Activated CD4-positive, alpha-beta T cell treated with anti-CD3 and anti-CD28 coated beads for 48 hours (primary cell): ENCODE measurements at places on chromosomes 16 and 17.

GRCh38 chr17:41959336-41960095, 7.1 kb upstream of the CNP start:
- DNase-seq, result no peak

GRCh38 chr17:32487473-32488176, 832 bp downstream of the CDK5R1 start:
- peak; percentile 49 for DNase-seq

DNA sequence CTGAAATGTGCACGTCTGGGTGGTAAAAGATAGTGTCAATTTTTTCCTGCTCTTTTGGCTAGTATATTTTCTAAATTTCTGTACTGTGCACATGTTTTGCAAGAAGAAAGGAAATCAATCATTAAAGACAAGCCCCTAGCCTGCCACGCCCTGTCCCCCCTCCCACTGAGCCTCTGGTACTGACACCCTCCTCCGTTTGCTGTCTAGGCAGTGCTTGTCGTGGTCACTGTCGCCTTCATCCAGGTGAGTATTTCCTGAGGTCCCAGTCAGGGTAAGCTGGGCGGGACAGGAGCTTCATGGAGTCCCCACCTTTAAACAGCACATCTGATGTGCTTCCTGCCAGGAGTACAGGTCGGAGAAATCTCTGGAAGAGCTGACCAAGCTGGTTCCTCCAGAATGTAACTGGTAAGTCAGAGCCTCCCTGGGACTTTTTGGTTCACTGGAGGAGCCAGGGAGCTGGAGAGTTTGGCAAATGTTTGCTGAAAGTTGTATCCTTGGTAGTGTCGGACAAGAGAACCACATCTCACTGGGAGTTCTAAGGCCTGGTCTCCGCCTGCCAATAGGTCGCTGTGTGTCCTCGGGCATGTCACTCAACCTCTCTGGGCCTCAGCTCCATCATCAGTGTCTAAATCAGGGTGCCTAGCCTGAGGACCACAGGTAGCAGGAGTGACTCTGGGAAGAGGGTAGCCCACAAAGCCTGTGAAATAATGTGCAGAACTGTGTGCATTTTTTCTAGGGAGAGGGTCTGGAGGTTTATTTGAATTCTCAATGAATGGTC, 42.2 kb downstream of the ATP2C2 start:
- no peak for DNase-seq

- no peak for DNase-seq
Measured at GRCh38 chr17:75571197-75571884, 16.3 kb upstream of the MYO15B start.

DNA sequence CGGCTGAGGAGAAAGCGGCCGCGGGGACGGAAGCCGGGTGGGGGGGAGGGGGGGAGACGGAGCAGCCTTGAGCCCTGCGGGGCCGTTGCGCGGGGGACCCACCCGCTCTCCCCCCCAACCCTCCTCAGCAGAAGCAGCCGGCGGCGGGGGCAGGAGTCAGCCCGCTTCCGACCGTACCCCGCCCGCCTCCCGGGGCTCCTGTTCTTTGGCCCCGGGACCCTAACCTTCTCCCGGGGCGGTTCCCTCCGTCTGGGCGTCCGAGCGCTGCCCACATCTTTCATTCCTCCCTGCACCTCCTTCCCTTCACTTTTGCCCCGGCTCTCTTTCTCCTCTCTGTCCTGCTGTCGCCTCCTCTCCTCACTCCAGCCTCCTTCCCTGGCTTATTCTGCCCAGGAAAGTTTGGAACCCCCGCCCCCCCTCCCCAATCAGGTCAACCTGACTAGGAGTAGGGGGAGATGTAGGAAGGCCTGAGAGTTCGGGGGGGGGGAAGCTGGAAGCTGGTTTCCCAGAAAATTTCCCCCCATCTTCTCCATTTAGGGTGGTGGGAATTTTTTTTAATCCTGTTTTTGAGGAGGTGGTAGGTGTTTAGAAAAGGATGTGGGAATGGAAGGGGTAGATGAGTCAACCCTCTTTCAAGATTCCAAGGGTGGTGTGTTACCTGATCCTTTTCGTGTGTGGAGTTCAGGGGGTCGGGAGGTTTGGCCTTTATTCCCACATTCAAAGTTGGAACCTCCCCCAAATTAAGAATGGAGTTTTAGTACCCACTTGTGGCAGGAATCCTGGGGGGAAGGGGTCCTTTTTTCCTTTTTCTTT, 427 bp upstream of the NLK start:
- DNase-seq, result no peak

DNA sequence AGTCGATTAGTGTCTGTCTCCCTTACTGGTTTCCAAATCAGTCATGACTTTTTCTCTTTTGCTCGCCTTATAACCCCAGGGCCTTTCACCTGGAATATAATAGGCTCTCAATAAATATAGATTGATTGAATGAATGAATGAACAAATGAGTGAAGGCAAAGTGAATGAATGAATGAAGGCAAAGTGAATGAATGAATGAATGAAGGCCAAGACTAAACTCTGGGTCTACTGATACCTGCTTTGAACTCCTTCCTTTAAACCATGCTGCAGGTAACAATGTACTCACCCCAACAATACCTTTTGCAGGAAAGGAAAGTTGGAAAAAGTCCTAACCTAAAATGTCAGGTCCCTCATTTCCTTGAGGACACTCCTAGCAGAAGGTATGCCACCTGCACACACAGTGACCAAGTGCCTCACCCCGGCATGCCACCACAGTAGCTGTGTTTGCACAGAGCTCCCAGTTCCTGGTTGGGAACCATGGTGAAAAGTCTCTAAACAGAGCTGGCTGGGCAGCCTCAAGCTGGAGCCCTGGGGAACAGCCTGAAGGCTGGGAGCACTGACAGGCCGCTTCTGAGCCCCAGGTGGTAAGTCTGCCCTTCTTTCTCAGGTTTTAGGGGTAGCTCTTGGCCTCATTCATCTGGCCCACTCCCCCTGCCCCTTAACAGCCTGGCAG, 42.7 kb upstream of the ANKFN1 start:
- no peak for DNase-seq

DNA sequence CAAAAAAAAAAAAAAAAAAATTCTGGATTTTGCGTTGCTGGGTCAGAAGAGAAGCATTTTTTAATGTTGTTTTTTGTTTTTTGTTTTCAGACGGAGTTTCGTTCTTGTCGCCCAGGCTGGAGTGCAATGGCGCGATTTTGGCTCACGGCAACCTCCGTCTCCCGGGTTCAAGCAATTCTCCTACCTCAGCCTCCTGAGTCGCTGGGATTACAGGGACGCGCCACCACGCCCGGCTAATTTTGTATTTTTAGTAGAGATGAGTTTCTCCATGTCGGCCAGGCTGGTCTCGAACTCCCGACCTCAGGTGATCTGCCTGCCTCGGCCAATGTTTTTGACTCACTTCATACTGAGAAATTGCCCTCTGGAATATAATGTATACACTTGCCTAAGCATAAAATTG, 11.0 kb upstream of the PAFAH1B1 start:
- no peak for DNase-seq

- DNase-seq, result no peak
Measured at GRCh38 chr17:3527896-3528295, 29.7 kb downstream of the TRPV3 start.

DNA sequence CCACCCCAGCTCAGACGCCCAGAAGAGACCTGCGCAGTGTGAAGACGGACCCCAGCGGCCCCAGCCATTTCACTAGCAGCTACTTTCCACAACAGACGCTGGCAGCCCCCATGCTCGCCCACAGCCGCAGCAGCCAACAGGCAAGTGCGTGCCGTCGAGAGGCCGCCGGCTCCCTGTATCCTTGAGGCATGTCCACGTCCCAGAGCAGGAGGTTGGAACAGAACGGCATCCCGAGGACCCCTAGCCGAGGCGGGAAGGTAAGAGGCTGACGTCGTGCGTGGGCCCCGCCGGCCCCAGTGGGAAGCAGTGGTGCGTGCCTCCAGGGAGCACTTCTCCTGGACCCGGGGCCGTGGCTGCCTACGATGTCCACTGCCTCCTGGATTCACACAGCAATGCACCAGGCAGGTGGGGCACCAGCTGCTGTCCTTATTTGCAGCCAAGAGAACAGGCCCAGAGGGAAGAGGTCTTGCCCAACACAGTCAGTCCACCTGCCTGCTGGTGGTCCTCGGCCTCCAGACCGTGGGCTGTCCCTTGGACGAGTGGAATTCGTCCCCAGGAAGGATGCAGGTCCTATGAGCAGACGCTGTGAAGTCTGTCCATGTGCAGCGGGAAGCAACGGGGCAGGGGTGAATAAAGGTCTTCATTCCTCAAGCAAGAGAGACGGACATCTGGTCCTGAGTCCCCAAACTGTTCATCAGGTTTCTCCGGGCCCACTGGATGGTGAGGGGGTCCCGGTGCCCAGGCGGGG, 38.5 kb downstream of the SLC7A5 start:
- no peak for DNase-seq

GRCh38 chr16:64450177-64450576, 671.7 kb downstream of the CDH11 start:
- DNase-seq, result no peak

- no peak for DNase-seq
Measured at GRCh38 chr16:10078541-10078949, 103.7 kb downstream of the GRIN2A start.

- DNase-seq, result no peak
Measured at GRCh38 chr16:9820476-9821246, 361.6 kb downstream of the GRIN2A start.

GRCh38 chr16:9139965-9140364, 48.5 kb downstream of the HAPSTR1 start:
- peak; percentile 18 for DNase-seq

DNA sequence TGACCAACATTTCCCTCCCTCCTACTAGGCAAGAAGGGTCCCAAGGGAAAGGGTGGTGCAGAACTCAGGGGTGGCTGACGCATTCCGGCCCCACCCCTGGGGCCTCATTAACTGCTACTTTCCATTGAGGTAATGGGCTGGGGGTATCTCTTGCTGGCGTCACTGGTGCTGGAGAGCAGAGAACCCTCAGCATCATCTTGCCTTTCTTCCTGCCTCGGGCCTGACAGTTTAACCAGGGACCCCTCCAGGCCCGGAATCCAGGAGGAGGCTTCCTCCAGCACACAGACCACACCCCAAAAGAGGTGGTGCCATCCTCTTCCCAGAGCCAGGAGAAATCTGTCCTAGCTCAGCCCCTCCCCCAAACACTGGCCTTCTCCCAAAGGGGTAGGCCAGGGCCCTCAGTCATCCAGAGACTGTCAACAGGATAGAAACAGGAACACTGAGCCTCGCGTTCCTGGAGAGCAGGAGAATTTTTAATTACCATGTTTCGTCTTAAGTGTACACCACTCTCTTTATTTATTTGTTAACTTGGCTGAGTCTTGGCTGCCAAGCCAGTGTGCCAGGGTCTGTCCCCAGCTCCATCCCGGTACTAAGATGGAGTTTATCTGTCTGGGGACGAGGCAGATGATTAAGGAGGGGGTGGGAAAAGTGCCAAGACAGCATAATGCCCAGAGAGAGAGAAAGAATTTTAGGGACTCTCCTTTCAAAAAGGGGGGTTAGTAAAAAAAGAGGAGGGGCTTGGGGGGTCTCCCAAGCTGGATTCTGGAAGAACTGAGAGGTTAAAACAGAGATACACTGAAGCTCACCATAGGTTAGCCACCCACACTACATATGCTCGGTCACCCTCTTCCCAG, 5.1 kb downstream of the ETV4 start:
- no peak for DNase-seq

GRCh38 chr16:66486773-66487579, 59.9 kb downstream of the BEAN1 start:
- no peak for DNase-seq
